CD4-positive, alpha-beta T cell treated with Interleukin-6 for 4 hours (primary cell): ENCODE measurements at places on chromosomes 3 and 15.

DNA sequence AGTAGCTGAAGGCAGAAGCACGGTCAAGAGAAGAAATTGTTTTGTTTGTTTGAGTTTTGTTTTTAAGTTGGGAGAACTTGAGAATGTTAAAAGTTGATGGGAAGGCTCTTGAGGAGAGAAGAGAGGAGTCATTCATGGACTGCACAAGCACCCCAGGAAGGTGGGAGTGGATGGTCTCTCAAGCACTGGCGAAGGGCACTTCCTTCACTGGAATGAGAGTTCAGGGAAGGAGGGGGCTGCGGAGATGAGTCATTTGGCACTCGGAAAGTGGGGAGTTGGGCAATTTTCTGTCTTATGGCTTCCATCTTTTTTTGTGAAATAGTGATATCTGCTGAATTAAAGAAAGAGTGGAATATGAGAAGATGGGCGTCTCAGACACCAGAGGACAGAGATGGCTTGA, 66.0 kb downstream of the ATP13A4 start:
- no peak for DNase-seq

DNA sequence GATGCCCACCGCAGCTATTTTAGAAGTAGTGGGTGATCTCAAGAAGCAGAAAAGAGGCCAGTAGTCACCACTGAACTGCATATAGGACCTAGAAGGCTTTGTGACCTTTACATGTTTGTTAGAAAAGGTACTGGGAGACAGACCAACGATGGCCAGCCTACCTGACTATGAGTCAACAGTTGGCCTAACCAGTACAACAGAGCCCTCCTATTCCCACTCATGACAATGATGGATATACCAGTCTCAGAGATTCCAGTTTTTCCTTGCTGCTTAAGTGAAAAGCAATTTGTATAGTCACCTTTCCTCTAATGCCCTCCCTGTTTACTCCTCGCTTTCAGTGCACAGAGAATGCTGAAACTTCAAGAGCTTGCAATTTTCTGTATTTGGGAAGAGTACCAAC, 86.6 kb upstream of the PPIB start:
- DNase-seq = no peak

GRCh38 chr15:48563934-48564333, 81.6 kb downstream of the FBN1 start:
- DNase-seq = no peak

- DNase-seq = peak; percentile 84
Measured at GRCh38 chr15:40941528-40942336, 11.5 kb upstream of the CHAC1 start.

DNA sequence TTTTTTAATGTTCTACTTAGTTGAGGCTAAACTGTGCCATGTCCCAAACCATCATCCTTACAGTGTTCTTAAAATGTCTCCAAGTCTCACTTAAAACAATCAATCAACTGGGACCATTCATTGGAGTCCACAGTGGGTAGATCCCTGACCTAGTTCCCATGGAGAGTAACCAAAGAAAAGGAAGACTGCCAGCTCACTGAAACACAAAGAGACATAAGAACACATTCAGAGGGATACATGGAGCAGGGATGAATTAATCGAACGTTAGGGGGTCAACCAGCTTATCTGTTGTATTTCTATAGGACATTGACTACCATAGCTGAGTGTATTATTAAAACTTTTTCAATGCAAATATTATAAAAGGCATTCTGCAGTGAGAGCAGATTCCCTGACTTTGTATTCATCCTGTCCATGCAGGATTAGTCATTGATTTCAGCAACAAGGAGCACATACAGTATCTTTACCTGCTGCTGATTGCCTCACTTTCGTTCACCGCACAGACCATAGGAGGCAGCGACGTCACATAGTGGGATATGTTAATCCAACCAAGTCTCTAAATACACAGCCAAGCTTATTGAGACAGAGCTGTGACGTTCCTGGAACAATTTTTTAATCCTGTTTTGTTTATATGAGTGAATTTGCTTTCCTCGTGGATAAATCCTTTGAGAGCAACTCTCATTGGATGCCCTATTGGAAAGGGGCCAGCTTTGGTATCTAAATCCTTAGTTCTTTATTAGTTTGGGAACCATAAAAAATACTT, 364.9 kb upstream of the RBMS3 start:
- no peak for DNase-seq

DNA sequence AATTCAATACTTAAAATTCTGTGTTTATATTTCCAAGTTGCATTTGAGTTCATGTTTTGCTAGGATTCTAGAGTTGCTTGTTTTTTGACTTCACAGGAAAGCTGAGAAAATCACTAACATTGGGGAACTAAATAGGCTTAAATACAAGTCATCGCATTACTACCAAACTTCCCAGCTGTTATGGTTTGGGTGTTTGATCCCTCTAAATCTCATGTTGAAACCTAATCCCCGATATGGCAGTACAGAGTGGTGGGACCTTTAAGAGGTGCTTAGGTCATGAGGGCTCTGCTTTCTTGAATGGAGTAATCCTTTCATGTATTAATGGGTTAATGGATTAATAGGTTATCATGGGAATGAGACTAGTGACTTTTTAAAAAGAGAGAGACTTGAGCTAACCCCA, 77.2 kb upstream of the ARPP21 start:
- no peak for DNase-seq

- DNase-seq = no peak
Measured at GRCh38 chr3:182948305-182948704, 32.0 kb downstream of the DCUN1D1 start.

DNA sequence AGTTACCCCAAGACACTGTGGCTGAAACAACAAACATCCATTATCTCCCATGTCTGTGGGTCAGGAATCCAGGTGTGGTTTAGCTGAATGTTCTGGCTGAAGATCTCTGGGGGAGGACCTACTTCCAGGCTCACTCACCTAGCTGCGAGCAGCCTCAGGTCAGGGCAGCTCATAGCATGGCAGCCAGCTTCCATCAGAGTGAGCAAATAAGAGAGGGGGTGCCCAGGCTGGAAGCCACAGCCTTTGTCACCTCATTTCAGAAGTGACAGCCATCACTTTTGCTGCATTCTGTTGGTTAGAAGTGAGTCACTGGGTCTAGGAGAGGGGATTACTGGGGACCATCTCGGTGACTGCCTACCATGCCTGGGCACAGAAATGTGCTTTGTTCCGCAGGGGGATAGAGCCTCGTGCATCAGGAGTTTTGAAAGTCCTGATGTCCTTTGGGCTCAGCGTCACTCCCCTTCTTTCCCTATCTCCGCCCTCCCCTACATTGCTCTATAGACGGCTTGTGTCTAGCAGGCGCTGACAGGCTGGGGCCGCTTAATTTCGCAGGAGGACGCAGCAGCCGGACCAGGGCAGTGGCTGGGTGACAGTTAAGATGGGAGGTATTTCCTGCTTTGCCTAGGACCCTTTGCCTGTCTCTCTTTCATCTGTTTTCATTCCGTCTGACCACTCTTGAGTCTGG, 25.4 kb downstream of the TGM4 start:
- no peak for DNase-seq

DNA sequence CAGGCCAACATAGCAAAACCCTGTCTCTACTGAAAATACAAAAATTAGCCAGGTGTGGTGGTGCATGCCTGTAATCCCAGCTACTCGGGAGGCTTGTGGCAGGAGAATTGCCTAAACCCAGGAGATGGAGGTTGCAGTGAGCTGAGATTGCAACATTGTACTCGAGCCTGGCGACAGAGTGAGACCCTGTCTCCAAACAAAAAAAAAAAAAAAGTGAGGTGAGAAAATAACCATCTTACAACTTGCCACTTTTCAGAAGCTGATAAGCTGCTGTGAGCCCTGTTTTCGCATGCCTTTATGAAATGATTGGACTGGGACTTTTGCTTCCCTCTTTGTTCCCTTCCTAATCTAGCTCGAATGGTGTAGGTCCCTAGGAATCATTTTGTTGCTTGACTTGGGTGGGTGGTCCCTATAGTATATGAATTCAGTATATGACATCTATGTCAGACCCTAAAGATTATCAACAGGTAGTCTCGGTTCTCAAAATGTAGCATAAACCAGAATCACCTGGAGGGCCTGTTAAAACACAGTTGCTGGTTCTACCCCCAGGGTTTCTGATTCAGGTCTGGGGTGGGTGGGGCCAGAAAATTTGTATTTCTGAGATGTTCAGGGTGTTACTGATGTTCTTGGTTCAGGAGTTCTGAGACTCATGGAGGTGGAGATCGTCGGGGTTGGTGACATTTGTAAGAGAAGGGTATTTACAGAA, 107.9 kb downstream of the FNDC3B start:
- DNase-seq = no peak

DNA sequence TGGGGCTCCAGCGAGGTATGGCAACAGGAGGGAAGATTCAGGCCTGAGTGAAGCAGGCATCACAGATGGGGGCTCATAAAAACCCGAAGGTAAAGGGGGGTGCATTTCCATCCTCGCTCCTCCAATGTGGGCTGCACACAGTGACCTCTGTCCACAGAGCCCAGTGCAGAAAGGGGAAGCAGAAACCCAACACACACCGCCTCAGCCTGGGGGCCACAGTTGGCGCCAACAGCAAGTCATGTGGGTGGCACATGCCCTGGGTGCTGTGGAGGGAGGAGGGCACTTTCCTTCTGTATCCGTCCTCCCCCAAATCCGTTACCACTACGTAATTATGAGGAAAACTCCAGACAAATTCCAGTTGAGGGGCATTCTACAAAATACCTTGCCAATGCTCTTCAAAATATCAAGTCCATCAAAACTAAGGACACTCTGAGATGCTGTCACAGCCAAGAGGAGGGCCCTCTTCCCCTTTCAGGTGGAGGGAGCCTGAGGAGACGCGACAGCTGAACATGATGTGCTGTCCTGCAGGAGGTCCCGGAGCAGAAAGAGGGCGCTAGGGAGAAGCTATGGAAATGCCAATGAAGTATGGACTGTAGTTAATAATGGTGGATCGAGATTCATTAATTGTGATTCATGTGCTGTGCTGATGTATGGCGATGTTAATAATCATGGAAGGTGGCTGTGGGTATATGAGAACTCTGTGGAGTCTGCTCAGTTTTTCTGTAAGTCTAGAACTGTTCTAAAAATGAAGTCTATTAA, 16.4 kb downstream of the APBA2 start:
- no peak for DNase-seq

- no peak for DNase-seq
Measured at GRCh38 chr3:184590795-184591194, 29.2 kb downstream of the EPHB3 start.

GRCh38 chr15:71254491-71254890, 139.2 kb downstream of the THSD4 start:
- no peak for DNase-seq

GRCh38 chr3:43512754-43513404, 108.9 kb downstream of the ANO10 start:
- DNase-seq = no peak

GRCh38 chr3:160450846-160451245, 1.3 kb upstream of the TRIM59 start:
- no peak for DNase-seq

DNA sequence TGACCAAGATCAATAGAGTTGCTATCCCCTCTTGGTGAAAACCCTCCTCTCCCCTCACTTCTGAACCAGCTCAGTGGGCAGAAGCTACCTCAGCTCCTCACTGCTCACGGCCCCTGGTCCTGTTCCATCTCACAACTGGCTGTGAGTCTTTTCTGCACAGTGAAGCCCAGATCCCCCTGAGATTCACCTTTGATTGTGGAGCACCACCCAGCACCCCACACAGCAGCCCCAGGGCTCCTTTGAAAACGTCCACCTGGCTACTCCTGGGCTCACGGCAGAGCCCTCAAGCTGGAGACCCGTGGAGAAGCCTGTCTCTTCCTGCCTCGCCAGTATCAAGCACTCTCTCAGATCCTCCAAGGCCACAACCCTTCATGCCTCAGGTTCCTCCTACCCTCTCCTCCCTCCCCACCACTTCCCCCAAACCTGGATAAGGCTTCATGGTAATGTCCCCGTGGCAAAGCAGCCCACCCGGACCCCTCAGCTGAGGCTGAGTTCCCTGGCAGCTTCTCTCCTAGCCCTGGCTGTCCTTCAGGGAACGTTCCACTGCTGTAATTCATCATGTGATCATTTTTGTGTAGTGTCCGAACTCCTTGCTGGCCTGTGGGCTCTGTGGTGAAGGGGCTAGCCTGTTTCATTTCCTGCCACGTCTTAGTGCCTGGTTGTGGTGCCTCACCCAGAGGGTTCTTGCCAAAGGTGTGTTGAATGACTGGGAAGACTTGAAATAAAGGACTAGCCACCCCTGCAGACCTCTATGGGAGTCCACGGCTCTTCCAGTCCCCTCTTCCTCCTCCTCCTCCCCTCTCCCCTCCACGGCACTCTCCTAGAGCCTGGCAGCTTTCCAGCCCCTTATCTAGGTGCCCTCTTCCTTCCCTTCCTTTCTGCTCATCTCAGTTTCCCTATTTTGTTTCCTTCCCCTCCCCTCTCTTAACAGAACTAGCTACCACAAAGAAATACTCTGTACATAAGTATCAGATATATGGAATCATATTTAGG, 44.5 kb downstream of the KY start:
- no peak for DNase-seq

- DNase-seq = no peak
Measured at GRCh38 chr3:151989621-151990020, 116.2 kb downstream of the SUCNR1 start.

- no peak for DNase-seq
Measured at GRCh38 chr3:132346841-132347736, 29.9 kb downstream of the ACP3 start.

GRCh38 chr3:36992806-36993325, at the start of gene EPM2AIP1:
Gene EPM2AIP1, minus strand, starts transcription at chr3:36993131. Its CDS starts 54 bp downstream, at chr3:36993077.
- DNase-seq = peak; percentile 97

GRCh38 chr3:141335531-141336061, 32.7 kb upstream of the ZBTB38 start:
- DNase-seq = no peak

- no peak for DNase-seq
Measured at GRCh38 chr15:69616558-69616957, 163.9 kb downstream of the RPLP1 start.

DNA sequence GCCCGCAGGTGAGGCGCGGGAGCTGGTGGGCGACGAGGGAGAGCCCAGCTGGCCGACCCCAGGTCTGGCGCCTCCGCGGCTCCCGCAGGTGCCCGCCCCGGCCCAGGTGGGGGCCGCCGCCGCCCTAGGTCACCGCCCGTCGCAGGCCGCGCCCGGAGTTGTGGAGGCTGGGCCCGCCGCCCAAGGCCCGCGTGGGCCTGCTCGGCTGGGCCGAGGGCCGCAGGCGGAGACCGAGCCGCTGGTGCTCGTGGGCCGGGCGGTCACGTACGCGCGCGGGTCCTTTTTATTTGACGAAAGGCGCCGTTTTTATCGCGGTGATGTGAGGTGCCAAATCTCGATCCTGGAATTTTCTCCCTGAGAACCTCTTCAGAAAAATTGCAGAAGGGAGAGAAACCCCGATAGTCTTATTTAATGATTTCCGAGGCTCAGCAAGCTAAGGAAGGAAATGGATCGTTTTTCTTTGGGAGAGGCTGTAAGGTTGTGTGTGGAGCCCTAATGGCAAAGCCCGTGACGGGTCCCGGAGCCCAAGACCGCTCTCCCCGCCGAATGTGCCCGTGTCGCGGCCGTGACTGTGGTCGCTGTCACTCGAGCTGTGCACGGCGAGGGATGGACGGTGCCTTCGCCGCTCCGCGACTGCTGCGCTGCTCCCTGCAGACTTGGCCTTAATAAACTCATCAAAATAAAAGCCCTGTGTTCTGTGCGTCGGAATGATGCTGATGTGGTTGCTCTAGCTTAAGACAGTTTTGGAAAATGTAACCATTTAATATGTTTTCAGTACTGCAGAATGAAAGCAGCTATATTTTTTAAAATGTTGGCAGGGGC, 612 bp downstream of the APPL1 start:
- DNase-seq = peak; percentile 54

GRCh38 chr15:88656760-88657221, 18.0 kb downstream of the ISG20 start:
- no peak for DNase-seq
